GM19239 (cell line): ENCODE measurements at places on chromosomes 5 and 9.
A peak's percentile ranks its signal among the peaks of the same experiment; 100 is the strongest.

DNA sequence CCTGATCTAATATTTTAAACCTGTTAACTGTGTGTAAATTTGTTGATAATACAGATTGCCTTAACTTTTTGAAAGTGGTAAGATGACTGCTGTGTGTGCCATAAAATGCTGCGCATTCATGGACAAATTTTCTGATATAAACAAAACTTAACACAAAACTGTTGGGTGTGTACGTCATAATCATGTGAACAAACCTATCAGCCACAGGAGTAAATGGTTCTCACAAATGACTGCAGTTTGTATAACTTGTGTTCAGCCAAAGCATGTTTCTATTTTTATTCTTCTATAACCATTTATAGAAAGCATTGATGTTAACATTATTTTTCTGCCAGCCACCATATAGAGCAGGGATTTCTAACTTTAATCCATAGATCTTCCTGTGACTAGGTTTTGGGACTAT lies 21.5 kb downstream of the CAMK4 start:
- no peak for DNase-seq

DNA sequence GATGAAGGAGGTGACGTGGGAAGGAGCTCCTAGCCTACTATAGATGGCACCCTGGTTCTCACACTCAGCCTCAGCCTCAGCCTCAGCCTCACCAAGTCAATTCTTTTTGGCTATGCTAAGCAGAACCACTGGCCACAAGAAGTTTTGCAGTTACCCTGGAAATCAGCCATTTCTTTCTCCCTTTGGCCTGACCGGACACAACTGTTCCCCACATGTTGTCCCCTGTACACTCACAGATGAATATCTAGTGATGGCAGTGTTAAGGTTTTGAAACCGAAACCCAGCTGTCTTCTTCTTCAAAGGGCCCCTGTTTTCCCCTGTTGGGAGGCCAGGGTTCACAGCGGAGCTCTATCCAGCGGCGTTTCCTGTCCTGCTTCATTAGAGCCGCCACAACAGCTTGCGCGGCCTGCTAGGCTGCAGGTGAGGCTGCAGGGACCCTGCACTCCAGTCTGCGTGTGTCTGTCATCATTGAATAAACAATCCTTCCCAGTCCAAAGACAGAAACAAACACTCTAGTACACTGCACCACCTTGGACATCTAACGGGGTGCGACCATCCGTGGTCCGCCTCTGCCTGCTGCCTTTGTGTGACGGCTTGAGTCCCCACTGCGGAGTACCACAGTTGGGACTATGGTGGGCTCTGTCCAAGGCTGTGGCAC lies 250.5 kb downstream of the DENND1A start:
- DNase-seq = peak; percentile 43

GRCh38 chr5:5473226-5473625 lies 50.7 kb downstream of the ICE1 start:
- DNase-seq = no peak

- no peak for DNase-seq
These were observed 97.3 kb downstream of the ZNF462 start for GRCh38 chr9:106960258-106960657.

DNA sequence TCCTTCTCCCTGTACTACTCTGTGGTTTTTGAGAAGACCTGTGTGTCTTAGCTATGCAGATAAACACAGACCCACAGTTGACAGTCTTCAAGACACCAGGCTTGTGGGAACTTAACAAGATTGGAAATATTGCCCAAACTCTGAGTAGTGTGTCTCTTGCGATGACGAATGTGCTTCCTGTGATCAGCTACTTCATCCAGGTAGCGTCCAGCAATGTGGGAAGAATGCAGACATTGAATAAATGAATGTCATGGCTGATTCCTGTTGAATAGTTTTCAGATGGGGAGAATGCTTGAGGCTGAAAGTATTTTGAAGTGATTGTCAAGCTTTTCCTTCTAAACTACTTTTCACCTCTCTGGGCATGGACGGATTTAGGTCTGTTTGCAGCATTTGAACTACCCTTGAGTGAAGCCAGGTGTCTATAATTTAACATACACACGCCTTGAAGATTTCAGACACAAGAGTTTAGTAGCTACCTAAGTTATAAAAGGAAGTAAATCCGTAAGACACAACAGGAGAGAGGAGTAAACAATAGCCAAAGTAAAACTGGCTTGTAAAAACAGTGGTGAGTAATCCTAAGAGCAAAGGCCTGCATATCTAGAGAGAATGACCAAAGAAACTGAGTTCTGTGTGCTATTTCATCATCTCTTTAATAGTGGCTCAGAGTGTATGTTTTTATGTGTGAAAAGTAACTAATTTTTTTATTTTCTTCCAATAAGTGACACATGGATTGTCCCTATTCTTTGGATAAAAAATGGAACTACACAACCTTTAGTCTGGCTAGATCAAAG lies 30.0 kb upstream of the ARL14EPL start:
- no peak for DNase-seq

- no peak for DNase-seq
These were observed 62.4 kb downstream of the MFAP3 start for GRCh38 chr5:154101184-154101583.

DNA sequence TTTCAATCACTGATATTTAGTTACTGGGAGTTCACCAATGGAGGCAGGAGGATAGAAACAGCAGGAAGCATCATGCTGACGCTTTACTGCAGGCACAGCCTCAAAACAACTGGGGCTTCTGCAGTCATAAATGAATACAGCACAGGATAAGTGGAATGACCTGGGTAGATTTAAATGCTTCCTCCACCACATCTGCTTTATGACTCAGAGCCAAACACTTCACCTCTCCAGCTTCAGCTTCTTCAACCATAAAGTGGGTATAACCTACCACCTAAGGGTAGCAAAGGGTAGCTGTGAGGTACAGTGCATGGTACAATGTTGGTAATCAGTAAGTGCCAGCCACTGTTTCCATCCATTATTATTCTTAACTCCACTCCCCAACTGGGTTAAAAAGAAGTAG lies 28.4 kb downstream of the RASEF start:
- no peak for DNase-seq

GRCh38 chr5:103258957-103259704 lies 568 bp downstream of the MACIR start:
- DNase-seq = peak; percentile 4

DNA sequence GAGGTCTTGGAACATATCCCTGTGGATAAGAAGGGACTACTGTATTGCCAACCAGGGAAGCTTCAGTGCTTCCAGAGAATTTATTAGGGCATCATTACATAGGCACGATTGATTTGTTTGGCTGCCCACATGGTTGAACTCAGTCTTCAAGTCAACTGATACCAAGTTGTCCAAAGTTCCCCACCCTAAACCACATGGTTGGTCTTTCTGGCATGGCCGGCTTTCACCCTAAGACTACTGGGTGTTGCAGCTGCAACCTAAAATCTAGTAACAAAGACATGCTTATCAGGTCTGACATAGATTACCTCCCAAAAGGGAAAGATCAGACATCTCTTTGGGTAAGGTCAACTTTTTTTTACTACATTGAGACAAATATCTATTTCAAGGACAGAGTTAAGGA lies 37.0 kb downstream of the FAF2 start:
- DNase-seq = no peak

GRCh38 chr9:32010322-32010721 lies 374.1 kb upstream of the ACO1 start:
- DNase-seq = no peak

GRCh38 chr9:112836394-112836793 lies 54.3 kb downstream of the SLC46A2 start:
- DNase-seq = no peak

DNA sequence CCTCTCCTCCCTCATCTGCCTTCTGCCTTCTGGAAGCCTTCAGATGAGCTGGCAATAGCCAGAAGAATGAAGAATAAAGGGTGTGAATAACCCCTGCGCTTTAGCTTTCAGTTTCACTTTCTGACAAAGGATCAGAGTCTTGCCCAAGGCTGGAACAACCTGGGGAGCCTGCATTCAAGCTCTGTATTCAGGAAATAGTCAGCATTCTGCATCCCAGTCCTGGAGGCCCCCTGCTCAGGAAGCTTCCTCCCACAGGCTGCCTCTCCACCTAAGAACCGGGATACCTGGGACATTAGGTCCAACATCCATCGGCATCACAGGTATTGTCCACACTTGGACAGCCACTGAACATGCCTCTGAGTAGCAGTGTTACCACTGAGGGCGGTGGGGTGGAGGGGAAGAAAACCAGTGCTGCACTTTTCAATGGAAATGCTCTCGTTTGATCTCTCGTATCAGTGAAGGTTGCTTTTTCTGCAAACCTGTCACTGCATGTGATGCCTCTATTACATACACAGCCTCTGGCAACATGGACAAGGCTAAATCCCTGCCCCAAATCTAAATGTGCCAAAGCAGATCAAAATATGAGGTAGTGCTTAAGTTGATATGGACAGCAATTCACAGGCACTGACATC lies 39.8 kb upstream of the ACO1 start:
- DNase-seq = no peak

DNA sequence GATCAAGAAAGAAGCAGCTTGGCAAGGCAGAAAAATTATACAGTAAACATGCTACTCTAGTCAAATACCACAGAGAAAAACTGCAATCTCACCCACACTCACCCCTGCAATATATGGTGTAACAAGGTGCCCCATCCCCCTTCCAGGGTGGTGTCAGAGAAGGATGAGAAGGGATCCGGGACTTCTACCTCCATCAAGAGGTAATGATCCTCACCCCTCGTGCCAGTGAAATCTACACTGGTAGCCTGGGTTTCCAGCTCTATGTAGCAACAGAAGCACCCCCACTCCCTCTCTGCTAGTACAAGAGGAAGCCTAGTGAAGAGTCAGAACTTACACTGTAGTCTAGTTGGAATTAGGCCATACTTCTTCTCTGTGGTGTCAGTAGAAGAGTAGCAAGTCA lies 18.9 kb downstream of the SLCO4C1 start:
- no peak for DNase-seq

DNA sequence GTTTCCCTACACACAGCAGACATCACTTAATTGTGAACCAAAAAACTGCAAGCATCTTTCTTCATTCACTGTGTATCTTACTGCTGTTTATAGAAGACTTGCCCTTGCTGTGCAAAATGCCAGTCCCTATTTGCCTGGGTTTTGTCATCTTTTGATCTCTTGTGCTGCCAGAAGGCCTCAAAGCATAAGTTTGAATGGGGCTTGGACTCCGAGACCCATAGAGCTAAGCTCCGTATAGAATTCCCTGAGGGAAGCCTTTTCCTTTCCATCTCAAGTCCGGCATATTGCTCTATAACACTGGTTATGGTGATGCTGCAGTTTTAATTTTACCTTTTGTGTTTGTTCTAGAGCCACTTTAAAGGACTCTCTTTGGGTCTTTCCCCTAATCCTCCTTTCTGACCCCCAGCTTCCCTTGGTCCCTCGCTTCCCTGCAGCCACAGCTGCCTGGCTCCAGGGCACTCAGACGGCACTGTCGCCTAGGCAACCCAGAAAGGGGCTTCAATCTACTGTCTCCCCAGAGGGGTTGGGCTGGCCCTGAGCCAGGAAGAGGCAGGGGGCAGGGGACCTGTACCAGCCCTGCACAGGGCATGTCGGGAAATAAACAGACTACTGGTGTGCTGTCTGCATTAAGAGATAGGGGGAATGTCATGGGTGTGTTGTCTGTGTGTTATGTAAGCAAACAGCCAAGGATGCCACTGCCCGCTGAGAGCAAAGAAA lies 73.4 kb upstream of the MELK start:
- DNase-seq = no peak

- DNase-seq = no peak
These were observed 9.7 kb downstream of the CDC37L1 start for GRCh38 chr9:4689021-4689420.

DNA sequence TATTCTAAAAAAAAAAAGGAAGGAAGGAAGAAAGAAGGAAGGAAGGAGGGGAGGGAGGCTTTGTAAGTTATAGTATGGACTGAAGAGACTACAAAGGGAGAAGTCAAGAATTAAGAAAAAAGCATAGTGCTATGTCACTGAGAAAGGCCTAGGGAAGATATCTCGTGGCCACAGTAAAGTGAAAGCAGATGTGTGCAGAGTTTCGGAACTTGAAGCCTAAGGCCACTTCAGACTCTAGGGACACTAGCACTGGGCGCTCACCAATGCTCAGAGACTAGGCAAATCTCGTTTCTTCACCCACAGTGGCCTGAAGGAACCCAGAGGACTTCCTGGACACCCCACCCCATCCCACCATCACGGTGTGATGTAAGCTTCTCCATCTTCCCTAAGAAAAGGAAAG lies 181.4 kb upstream of the TRPM3 start:
- no peak for DNase-seq

DNA sequence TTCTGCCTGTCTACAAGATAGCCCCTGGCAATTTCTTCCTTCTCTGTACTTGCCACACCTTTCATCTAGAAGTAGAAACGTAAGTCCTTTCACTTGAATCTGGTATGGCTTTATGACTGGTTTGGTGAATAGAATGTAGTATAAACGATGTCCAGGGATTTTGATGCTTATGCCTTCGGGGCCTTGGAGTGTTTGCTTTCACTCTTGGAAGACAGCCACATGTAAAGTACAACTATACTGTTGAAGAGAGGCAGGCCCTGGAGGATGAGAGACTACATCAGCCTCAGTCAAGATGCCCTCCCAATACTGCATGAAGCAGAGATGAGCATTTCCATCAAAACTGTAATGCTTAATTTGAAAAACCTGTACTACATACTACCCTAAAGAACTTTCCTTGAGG lies 553.8 kb upstream of the C9orf72 start:
- no peak for DNase-seq

GRCh38 chr9:4117835-4118610 lies 181.8 kb downstream of the GLIS3 start:
- DNase-seq = peak; percentile 26
